EL (cell line): ENCODE measurements at places on chromosomes 7 and 10.

DNA sequence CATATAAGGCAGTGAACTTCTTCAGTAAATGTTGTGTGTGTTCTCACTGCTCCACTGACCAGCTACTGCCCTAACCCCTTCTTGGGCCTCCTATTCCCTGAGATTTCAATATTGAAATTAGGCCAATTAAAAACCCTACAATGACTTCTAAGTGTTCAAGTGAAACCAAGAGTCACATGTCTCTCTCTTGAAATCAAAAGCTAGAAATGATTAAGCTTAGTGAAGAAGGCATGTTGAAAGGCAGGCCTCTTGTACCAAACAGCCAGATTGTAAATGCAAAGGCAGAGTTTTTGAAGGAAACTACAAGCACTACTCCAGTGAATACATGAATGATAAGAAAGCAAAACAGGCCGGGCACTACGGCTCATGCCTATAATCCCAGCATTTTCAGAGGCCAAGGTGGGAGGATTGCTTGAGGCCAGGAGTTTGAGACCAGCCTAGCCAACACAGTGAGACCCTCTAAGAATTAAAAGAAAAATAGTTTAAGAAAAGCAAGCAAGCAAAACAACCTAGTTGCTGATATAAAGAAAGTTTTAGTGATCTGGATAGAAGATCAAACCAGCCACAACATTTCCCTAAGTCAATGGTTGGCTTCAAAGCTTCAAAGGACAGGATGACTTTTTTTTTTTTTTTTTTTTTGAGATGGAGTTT is 22.3 kb downstream of the BRAF start:
- DNase-seq, result no peak

- no peak for DNase-seq
Observed at GRCh38 chr10:28282336-28282735, 20.5 kb downstream of the MPP7 start.

GRCh38 chr10:78449554-78449953 is 415.9 kb downstream of the RPS24 start:
- DNase-seq, result no peak

DNA sequence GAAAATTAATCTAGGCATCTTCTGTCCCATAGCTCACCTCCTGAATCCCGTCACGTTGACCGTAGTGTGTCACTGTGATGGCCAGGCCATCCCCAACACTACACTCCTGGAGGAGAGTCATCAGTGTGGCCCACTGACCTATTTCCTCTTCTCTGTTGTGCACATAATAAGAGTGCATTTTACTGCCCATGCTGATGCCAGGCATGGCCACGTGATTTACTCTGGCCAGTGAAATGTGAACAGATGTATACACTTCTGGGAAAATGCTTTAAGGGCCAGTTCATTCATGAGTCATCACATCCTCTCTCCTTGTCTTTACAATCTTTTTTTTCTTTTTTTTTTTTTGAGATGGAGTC is 101.9 kb upstream of the PIP4K2A start:
- DNase-seq, result peak; percentile 95

DNA sequence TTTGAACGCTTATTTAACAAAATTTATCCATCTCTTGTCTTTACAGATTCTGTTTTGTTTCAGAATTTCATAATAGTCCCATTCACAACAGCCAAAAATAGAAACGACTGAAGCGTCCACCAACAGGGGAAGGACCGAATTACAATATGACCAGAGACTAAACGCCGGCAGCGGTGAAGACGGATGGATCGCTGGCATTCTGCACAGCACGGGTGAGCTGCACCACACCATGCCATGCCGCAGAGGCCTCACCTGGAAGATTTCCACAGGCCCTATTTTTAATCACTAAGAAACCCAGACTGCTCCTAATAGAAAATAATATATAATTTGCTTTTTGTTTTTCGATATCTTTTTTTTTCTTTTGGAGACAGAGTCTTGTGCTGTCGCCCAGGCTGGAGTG is 91.0 kb downstream of the ELFN1 start:
- DNase-seq, result no peak
